ENCODE measurements at places on chromosomes 4 and X.
A peak's percentile ranks its signal among the peaks of the same experiment; 100 is the strongest.

DNA sequence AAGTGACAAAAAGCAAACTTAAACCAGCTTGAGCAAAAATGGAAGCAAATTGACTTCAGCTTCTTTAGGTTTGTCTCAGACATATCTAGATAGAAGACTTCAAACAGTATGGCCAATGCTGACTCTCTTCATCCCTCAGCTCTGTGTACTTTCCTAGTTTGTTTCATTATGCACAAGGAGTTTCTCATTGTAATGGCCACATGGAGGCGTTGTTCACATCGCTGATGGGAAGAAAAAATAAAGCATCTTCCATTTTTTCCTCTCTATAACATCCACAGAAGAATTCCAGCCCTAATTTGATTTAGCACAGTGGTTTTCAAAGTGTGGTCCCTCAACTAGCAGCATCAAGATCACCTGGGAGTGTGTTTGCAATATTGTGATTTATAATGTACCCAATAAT is 397.5 kb upstream of the PRKX start:
- DNase-seq: no peak

GRCh38 chrX:103556963-103557612 is 28.2 kb upstream of the TCEAL4 start:
- DNase-seq: no peak

DNA sequence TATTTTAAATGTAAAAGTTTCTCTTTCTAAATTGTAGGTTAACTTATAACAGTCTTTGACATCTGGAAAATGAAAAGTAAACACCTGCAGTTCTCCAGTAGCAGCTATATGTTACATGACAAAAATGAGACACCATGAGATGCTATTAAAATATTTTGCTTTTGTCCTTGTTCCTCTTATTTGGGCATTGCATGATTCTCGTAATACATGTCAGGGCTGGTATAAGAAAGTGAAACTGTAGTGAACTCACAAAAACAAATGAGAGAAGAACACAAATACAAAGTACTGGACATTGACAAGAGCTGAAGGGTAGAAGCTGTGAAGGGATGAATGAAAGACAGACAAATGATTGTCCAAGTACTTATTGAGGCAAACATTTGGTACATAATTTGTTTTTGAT is 9.0 kb downstream of the GK2 start:
- DNase-seq: no peak

DNA sequence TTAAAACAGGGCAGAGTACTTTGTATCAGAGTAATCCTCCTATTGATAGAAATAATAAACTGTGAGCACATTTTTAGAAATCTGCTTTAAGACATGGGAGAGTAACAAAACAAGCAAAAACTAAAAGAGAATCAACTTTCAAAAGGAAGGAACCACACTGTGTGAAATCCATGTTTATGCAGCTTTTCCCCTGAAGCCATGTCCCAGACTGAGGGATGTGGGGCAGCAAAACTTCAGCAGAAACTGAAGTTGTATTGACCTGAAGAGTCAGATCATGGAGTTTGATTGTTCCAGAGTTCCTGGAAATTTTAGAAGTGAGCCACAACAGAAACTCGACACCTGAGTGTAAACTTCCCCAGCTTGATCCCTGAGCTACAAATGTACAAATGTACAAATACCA is 53.2 kb downstream of the COMMD8 start:
- DNase-seq: no peak

DNA sequence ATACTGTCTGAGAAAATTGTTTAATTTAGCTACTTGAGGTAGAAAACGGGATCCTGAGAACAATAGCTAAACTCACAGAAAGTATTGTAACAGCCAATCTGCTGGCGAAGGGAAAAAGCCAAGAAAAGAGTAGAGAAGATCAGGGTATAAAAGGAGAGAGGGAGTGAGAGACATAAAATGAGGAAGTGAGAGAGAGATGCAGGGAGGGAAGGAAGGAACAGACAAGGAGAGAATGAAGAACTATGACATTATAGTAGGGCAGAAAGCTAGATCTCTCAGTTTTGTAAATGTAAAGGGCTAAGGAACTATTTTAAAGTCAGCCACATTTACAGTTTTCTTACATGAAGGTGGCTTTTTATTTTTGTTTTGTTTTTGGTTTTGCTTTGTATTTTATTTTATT is 1.6 kb upstream of the GIMD1 start:
- no peak for DNase-seq

DNA sequence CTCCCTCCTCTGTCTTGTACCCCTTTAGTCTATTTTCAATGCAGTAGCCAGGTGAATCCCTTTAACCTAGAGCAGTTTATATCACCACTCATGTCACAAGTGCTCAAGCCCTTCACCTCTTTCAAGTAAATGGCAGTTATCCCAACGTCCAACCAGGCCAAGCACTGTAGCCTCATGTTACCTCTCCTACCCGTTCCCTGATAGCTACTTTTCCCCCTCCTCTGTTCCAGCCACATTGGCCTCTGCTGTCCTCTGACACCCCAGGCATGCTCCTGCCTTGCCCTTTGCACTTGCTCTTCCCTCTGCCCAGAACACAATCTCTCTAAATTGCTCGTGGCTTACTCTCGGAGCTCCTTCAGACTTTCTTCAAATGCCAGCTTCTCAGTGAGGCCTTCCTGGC is 15.2 kb downstream of the GUCY1B1 start:
- DNase-seq: no peak

DNA sequence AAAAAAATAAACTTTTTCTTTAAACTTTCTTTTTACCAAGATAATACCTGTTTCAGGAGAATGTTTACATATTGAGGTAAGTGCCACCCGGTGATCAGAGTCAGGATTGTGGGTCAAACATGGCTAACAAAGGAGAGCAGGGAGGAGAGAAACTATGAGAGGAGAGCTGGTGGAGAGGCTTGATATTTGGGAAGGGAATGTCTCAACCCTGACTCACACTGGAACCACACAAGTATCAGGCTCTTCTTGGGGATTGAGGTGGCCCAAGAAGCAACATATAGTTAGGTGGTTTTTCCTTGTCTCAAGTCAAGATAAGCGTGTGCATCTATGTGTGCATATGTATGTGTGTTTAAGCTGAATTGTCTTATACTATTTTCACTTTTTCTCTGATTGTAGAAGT is 6.7 kb downstream of the TCEAL1 start:
- DNase-seq: no peak

DNA sequence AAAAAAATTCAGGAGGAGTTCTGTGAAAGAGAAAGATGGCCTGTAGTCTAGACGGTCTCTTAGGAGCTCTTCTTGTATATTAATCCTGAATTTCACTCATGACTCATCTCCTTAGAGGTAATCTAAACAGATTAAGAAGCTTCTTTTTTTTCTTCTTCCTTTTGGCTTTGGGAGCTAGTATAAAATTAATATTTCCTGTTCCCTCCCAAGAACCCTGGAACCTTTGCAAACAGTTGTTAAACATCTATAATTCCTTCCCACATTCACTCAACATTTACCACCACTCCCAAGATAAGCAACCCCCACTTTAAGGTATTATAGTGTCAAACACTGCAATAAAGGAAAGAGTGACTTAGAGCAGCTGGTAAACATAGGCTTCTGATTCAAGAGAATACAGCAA is 146.4 kb upstream of the EDNRA start:
- no peak for DNase-seq

- no peak for DNase-seq
These were observed 694 bp downstream of the OCRL start for GRCh38 chrX:129540722-129541184.

DNA sequence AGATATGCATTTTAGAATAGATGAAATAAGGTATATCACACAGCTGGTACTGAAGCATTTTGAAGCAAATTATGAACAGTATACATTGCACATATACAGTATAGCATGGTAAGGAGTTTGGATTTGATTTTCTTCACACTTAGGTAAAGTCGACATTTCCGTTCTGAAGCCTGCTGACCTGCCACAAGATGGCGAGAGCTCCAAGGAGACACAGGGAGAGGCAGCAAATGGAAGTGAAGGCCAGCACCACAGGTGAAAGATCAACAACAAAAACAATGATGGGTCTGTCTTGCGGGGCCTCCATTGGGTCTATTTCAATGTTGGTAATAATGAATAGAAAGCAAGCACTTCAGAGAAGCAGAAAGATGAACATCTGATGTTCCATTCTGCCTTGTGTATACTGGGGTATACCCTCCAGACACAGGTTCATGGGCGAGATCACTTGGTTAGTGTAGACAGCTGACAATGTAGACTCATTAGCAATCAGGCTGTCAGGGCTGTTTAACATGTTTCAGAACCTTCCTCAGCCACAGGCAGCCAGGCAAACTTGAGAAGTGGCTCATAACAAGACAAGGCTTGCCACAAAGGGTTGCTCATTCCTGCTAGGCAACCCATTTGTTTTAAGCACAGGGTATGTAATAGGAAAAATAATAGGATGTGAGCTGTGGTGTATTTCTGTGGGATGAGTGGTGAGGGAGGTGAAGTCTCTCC is 21.4 kb upstream of the NOX1 start:
- DNase-seq: no peak

DNA sequence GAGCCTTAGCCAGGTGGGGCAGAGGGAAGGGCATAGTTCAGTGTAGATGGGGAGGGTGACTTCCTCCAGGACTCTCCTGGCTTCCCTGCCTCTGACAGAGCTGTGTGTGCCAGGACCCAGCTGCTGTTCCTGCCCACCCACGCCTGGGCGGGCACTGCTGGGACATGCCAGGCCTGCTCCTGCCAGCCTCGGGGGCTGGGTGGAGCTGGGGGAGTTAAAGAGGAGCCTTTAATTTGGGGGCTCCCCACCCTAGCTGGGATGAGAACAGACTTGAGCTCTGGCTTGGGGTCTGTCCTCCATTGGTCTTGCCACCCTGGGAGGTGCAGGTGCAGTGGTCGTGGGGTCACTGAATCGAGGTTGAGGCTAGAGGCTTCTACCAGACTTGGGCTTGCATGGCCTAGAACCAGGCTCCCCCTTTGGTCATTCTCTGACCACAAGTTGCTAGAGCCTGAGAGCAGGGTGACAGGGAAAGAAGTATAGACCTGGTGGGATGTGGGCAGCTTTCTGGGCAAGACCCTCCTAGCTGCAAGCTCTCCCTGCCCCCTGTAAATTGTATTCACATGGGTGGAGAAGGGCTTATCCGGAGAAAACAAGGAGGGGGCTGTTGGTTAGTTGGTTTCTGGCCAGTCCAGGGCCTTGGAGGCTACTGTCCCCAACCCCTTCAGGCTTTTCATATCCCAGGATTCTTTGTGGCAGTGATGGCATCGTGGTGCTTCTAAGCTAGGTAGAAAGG is 5.7 kb downstream of the EFNB1 start:
- DNase-seq: no peak

DNA sequence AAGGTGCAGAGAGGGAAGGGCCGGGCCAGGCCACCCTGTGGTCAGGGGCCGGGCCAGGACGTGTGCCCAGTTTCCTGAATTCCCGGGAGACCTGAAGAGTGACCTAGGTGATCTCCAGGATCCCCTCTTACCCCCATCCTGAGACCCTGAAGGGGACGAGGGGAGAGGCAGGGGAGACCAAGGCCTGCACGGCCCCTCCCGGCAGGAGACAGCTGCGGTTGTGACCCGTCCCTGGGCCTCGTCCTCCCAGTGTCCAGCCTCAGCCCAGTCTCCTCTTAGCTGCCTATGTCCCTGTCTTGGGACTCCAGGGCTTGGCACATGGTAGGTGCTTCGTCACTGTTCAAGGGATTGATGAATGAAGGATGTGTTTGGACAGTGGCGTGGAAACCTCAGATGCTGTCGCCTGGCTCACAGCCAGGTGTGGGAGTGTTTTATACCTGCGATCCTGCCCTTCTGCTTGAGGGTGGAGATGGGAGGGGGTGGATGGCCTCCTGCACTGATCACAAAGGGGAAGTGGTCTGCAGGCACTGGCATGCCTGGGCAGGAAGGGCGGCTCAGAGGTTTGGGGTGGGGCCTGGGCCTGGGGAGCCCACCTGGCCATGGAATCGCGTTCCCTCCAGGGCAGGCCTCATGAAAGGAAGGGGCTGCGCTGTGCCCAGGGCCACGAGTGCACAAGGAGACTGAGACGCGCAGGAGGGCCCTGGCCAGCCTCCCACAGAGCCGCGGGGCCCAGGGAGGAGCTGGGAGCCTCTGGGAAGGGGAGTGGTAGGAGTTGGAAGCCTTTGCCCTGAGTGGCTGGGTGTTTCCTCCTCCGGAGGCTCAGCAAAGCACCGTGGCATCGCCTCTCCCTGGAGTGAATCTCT is 6.9 kb downstream of the SH3TC1 start:
- no peak for DNase-seq

GRCh38 chr4:106816496-106816895 is 219.6 kb downstream of the DKK2 start:
- peak; percentile 55 for DNase-seq

DNA sequence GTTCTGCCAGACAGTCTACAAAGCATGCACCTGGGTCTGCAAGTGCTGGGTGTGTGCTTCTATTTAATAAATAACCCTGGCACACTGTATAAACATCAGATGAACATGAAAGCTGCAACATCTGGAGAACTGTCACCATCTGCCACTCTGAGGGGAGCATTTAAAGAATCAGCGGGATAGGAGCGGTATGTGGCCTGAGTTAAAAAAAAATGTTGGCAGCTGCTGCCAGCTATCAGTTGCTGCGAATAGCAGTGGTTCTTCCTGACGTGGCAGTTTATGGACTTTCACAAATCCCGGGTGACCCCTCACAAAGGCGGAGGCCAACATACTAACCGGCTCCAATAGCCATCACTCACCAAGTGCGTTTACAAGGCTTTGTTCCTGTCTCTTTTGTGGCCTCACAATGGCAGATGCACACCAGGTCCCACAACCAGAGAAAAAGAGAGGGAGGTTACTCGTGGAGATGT is 95.1 kb downstream of the RASL11B start:
- DNase-seq: no peak

DNA sequence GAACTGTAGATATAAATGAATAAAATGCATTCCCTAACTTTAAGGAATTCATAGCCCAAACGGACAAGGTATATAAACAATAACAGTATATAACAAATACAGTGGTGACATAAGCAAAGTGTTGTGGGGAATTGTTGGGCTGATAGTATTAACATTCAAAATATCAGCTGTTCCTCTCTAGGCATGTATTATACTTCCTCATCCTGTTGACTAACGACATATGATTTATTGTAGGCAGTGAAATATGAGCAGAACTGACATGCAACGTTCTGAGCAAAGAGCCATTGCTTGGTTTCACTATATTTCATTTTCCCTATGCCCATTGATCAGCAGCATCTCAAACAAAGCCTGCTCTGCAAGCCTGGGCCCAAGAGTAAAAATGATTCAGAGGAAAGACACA is 143.9 kb downstream of the PTCHD1 start:
- no peak for DNase-seq

DNA sequence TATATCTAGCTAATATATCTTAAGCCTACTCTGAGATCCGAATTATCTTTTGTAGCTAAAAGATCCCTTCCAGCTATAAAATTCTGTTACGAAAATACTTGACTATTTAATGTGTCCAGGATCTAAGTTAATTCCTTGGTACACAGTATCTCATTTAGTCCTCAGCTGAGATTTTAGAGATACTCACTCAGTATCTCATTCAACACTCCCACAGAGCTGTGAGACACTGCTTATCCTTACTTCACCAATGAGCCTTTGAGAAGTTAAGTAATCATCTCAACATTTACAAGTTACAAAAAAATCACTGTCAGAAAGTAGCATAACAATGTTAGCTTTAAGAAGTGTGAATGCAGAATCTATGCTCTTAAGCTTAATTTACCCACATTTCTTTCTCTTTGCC is 76.6 kb downstream of the LIMCH1 start:
- no peak for DNase-seq
